ENCODE measurements at places on chromosomes 1 and 21. TPM values are rescaled to one million over a fixed set of nuclear protein-coding genes. Genes with fewer than 3 reads are reported as not detected.

DNA sequence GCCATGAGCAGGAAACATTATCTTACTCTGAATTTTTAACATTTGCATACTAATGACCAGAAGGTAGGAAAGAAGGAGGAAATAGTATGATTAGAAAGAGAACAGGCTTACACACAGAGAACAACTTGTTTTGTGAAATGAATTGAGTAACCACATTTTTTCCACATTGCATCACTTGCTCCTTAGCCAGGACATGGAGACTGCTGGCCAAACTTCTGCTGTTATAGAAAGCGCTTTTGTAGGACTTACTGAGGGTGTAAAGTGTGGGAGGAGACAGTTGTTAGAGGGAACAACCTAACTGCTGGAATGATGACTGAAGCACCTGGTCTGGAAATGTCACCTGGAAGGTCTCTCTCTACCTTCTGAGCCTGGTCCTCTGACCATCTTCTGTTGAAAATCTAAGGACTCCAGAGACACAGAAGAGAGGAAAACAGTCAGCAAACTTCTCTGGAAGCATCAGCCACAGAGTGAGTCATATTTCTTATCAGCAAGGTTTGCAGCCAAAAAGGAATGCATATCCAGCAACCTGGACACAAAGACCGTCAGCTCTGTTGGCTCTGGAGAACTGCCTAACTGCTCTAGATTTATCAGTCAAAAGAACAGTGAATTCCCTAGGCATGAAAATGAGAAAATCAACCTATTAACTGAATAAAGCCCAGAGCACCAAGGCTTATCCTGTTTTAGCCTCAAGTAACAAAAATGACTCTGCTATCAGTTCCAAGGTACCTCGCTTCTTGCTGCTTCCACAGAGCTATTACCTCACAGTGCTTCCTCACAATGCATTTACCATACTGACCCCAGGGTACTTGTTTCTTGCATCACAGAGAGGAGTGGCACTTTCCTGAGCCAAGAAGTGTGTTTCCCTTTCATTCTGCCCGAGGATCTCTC is 88.0 kb upstream of the SLFNL1 start:
- peak; percentile 90 for DNase-seq

GRCh38 chr1:36387141-36387949 is 1.6 kb upstream of the STK40 start:
- no peak for DNase-seq

GRCh38 chr1:10789047-10789791 is 7.2 kb downstream of the CASZ1 start:
- DNase-seq = no peak

DNA sequence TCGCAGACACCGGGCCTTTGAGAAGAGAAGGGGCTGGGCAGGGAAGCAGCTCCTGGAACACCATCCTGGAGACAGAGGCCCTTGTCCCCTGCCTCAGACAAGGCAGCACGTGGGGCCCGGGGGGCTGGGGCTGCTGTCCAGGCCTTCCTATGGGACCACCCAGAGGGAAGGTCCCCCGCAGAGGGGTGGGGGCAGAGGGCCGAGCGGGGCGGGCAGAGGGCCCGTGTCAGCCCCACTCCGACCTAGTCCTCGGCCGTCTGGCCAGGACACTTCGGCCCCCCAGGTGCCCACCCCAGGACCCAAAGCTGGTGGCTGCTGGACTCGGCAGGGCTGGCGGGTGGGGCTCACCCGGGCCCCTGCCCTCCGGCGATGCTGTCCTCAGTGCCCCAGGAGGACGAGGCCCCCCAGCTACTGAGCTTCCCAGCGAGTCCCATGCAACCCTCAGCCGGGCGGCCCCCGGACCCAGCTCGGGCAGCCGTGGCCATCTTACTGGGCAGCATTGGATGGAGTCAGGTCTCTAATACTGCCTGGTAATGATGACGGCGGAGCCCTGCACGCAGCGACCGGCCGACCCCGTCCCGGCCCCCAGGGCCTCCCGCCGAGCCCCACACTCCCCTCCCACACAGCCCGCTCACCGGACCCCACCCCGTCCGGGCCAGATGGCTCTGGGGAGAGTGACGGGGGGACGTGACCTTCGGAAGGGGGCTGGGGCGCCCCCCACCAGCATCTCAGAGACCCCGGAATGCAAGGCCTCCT is 6.9 kb upstream of the TTLL10 start:
- DNase-seq = peak; percentile 71

- DNase-seq = no peak
Observed at GRCh38 chr1:110130113-110130591, 17.9 kb downstream of the UBL4B start.

- no peak for DNase-seq
Observed at GRCh38 chr1:183418696-183419095, 516 bp upstream of the NMNAT2 start.

IFNLR1 gene
- 4.5 TPM for polyA plus RNA-seq

- no peak for DNase-seq
Observed at GRCh38 chr1:20192364-20192763, 6.0 kb upstream of the PLA2G2C start.

GRCh38 chr1:14128096-14128495 is 428.1 kb downstream of the PRDM2 start:
- DNase-seq = no peak

GRCh38 chr1:86423873-86424272 is at the start of gene CLCA2:
CLCA2 (plus strand) TSS chr1:86424171; CDS start chr1:86424248, 77 bp downstream.
- DNase-seq = no peak

GRCh38 chr1:186179231-186179630 is 195.8 kb downstream of the TPR start:
- DNase-seq = no peak

GRCh38 chr1:50661626-50662025 is 238.4 kb upstream of the DMRTA2 start:
- DNase-seq = no peak

DNA sequence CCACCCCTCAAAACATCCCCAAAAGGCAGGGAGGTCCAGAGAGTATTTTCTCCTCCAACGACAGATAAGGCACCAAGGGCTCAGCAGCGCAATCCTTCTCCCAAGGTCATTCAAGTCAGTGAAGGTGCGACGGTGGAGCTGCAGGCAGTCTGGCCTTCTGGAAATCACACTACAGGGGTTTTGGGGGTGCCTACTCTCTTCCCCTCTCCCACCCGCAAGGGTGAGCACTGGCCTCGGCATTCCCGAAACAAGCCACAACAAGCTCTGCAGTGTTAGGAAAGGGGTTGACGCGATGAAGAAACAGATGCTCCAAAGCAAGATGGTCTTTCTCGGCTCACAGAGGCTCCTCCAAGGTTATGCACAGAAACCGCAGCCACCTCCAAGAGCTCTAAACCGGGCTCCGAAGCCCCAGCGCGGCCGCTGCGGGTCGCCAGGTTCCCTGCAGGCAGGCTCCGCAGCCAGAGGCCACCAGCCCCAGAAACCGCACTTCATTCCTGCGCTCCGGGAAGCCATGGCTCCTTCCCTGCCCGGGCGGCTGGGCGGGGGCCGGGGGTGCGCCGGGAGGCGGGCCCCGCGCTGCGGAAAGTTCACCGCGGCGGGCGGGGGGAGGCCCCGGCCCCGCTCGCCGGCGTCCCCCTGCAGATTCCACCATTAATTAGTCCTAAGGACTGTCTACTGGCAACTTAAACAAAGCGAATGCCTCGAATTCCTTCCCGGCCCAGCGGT is 1.1 kb downstream of the LUZP1 start:
- DNase-seq = peak; percentile 37

DNA sequence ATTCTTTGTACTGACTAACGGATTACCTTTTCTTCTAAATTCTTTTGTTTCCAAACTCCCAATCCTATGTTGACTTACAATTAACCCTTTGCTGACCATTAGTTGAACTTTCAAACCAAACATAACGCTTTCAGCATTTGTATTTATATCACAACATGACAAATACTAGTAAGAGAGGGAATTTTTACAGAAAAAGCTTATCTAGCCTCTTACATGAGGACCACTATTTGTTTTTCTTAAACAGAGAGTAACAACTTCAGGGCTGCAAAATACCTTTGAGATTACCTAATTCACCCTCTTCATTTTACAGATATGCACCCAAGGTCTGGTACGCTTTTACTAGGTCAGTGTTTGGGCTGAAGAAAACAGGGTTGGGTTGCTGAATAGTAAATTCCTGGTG is 45.0 kb upstream of the CXADR start:
- no peak for DNase-seq

DNA sequence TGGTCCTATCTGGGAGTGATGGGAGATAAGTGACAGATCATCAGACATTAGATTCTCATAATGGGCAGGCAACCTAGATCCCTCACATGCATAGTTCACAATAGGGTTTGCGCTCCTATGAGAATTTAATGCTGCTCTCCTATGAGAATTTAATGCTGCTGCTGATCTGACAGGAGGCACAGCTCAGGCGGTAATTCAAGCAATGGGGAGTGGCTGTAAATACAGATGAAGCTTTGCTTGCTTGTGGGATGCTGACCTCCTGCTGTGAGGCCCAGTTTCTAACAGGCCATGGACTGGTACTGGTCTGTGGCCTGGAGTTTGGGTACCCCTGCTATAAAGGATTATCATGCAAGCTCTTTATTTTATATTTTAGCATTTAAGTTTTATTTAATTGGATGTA is 72.0 kb downstream of the ZMYM4 start:
- DNase-seq = no peak

- no peak for DNase-seq
Observed at GRCh38 chr1:7351649-7352048, 419.4 kb upstream of the VAMP3 start.

DNA sequence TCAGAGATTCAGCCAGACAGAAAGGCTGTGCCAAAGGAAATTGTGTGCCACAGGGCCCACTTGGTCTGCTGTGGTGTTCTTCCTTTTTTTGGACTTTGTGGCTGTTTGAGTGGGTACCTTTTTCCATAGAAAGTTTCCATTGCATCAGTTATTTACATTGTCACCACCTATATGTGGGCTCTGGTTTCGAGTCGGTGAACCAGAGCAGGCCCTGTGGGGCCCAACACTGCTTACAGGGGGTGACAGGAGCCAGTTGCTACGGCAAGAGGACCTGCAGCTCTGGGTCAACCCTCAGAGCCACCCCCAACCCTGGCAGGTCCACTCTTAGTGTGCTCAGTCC is 157.0 kb upstream of the EDN2 start:
- DNase-seq = no peak

DCDC2B gene
- polyA plus RNA-seq = 2.5 TPM

Measured in left lung (tissue), 14 donors.